Stimulated activated CD4-positive, alpha-beta T cell treated with anti-CD3 and anti-CD28 coated beads, TNF-alpha, amount 100 ng/mL, for 1 hour (primary cell): ENCODE measurements at places on chromosomes 5 and 9.

- DNase-seq, result no peak
Observed at GRCh38 chr9:134178394-134178767, 14.0 kb upstream of the RNU6ATAC start.

GRCh38 chr5:73066466-73066865 is 53.9 kb upstream of the TMEM171 start:
- no peak for DNase-seq

GRCh38 chr9:3398232-3398648 is 127.6 kb downstream of the RFX3 start:
- DNase-seq, result no peak

GRCh38 chr9:97660340-97660739 is 26.7 kb downstream of the NCBP1 start:
- DNase-seq, result no peak

DNA sequence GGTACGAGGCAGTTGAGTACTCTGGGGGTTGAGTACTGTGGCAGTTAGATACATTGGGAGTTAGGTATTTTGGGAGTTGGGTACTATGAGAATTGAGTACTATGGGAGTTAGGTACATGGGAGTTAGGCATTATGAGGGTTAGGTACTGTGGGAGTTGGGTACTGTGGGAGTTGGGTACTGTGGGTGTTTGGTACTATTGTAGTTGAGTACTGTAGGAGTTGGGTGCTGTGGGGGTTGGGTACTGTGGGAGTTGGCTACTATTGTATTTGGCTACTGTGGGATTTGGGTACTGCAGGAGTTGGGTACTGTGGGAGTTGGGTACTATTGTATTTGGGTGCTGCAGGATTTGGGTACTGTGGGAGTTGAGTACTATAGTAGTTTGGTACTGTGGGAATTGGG is 4.8 kb upstream of the SLC6A19 start:
- DNase-seq, result no peak

DNA sequence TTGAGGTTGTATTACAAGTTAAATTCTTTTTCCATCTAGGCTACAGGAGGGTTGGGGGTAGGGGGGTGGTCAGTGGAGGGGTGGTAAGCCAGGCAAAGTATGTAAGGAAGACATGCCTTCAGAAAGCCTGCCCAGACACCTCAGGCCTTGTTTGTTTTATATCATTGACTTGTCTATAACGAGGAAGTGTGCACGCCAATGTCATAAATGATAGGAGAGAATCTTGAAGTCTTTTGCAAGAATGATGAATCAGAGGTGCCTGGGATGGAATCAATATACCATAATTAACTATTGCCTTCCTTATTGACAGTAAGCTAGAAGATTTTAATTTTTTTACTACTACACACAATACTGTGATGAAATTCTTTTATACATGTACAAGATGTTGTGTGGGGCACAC is 90.7 kb downstream of the SEC61B start:
- no peak for DNase-seq

GRCh38 chr5:41193456-41194205 is 19.7 kb downstream of the C6 start:
- no peak for DNase-seq

GRCh38 chr5:56669534-56670483 is 145.5 kb upstream of the MAP3K1 start:
- no peak for DNase-seq
